ENCODE measurements at places on chromosomes 7 and 10.

GRCh38 chr10:84567133-84567532, 238.7 kb downstream of the CCSER2 start:
- H3K4me1 ChIP-seq = no peaks in the 10 kb centered on the region
- no peaks in the 10 kb centered on the region for H3K27me3 ChIP-seq
- no peak overlapping the region for H3K4me3 ChIP-seq
- H3K36me3 ChIP-seq = no peaks in the 10 kb centered on the region
- no peak for DNase-seq

DNA sequence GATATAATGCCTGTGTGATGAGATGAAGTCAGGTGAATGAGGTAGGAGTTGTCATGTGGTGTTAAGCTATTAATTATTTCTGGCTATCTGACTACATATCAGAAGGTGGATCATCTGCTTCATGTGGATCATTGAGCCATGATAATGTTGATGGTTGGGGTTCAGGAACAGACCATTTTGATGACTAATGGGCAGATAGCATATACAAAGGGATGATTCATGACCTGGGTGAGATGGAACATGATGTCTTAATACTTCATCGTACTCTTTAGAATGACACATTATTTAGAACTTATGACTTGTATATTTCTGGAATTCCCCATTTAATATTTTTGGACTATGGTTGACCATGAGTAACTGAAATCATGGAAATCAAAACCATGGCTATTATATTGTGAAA, 155.1 kb downstream of the OR13A1 start:
- H3K4me3 ChIP-seq = no peak overlapping the region
- peaks cover 6% of the 10 kb centered on the region for H3K4me1 ChIP-seq
- no peaks in the 10 kb centered on the region for H3K27me3 ChIP-seq
- H3K36me3 ChIP-seq = no peaks in the 10 kb centered on the region
- H3K27ac ChIP-seq = no peak overlapping the region

- no peak for DNase-seq
- no peaks in the 10 kb centered on the region for H3K4me1 ChIP-seq
- H3K4me3 ChIP-seq = no peak overlapping the region
- no peaks in the 10 kb centered on the region for H3K36me3 ChIP-seq
Measured at GRCh38 chr7:37480041-37481031, 31.7 kb upstream of the ELMO1 start.

- no peak overlapping the region for H3K27ac ChIP-seq
- H3K36me3 ChIP-seq = peaks cover 52% of the 10 kb centered on the region
- H3K4me1 ChIP-seq = no peaks in the 10 kb centered on the region
- H3K4me3 ChIP-seq = no peak overlapping the region
Measured at GRCh38 chr7:1004018-1004852, 21.3 kb downstream of the CYP2W1 start.

DNA sequence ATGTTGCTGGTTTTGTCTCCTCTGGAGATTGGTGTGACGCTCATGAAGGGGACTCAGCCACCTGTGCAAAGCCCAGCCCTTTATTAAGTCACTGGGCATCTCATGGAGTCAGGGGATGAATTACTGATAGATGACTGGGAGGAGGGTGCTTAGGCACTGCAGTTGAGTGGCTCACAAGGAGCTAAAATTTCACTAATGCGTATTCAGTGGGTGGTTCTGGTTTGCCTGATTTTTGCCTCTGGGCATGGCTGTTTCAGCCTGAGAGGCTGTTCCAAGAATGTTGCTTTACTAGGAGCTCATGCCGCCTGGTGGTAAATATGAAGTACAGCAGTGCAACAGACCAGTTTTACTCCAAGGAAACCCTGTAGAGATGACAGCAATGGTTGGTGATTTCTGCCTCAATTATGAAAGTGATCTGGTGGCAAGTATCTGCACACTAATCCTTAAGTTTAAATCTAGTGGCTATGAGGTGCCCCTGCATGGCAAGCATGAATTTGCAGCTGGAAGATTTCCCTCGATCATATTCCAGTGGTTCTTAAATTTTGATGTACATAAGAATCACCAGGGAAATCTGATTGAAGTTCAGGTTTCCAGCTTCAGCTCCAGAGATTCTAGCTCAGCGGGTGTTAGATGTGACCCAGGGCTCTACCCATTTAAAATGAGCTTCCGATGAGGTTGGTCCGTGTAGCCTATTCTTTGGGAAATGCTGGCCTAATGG, 19.9 kb downstream of the ACTA2 start:
- peak overlapping the region; percentile 88 for H3K27ac ChIP-seq
- H3K4me1 ChIP-seq = peaks cover 7% of the 10 kb centered on the region
- peaks cover 28% of the 10 kb centered on the region for H3K36me3 ChIP-seq
- no peaks in the 10 kb centered on the region for H3K27me3 ChIP-seq
- no peak overlapping the region for H3K4me3 ChIP-seq

DNA sequence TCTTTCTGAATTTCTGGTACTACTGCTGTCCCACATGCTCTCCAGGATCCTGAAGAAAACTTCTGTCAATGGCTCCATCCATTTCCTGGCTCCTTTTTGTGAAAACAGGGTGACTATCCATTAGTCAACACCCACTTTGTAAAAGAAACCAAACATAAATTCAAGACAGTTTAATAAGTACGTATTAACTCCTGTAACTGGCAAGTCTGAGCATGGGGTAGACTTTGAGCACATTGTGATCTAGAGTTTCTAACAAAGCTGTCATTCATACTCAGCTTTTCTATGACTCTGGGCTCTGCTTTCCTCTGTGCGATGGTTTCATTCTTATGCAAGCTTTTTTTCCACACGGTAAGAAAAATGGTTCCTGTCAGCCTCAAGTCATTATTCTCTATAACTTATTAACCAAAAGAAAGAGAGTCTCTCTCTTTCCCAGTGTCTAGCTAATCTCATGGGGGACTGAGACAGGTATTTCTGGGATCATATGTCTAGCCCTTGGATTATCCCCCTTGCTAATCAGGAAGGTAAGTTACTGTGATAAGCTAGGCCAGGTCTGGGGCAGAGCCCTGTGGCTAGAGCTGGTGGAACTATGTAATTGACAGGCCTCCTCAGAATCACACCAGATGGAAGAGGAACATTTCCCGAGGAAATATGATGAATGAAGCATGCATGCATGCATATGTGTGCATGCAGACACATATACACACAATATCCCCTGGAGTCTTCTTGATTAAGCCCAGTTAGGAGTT, 98.5 kb downstream of the GNAI1 start:
- H3K36me3 ChIP-seq = no peaks in the 10 kb centered on the region
- DNase-seq = no peak
- H3K4me3 ChIP-seq = no peak overlapping the region
- H3K4me1 ChIP-seq = no peaks in the 10 kb centered on the region
- H3K27me3 ChIP-seq = no peaks in the 10 kb centered on the region

DNA sequence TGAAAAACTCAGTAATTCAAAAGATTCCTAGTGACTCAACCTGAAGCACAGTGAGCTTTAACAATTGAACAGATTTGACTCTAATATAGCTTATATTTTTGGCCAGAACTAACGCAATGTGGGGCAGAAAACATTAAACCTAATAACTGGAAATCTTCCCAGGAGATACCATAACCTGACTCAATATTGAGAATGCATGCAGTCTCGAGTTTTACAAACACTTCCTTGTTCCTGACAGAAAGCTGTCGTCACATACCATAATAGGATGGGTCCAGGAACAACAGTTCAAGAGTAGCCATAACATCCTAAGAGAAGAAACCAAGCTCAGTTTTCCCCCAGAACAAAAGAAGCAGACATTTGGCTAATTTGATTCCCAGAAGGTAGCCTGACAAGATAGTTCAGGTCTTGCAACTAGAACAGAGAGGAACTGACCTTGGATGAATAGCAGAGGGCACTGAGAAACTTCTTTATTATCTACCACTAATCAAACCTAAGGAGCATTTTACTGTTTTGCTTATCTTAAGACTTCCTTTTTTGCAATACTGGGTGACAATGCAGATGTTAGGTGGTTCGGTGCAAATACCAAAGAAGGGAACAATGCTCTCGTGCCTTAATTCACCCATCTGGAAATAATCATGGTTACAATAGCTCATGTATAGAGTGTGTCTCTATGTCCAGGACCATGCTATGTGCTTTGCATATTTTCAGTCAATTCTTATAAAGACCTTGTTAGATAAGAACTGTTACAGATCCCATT, 38.6 kb upstream of the ACSL5 start:
- no peaks in the 10 kb centered on the region for H3K36me3 ChIP-seq
- DNase-seq = no peak
- no peaks in the 10 kb centered on the region for H3K4me1 ChIP-seq
- H3K27ac ChIP-seq = no peak overlapping the region
- no peaks in the 10 kb centered on the region for H3K27me3 ChIP-seq

- no peak overlapping the region for H3K4me3 ChIP-seq
- peaks cover 12% of the 10 kb centered on the region for H3K4me1 ChIP-seq
- no peaks in the 10 kb centered on the region for H3K27me3 ChIP-seq
- no peak for DNase-seq
- H3K27ac ChIP-seq = no peak overlapping the region
- H3K36me3 ChIP-seq = no peaks in the 10 kb centered on the region
Measured at GRCh38 chr7:47647181-47647917, 65.4 kb upstream of the TNS3 start.

- H3K4me3 ChIP-seq = peak overlapping the region; percentile 77
- peak; percentile 85 for DNase-seq
- H3K27me3 ChIP-seq = peaks cover 12% of the 10 kb centered on the region
- H3K27ac ChIP-seq = no peak overlapping the region
Measured at GRCh38 chr10:101569622-101570427, 18.2 kb downstream of the POLL start.

DNA sequence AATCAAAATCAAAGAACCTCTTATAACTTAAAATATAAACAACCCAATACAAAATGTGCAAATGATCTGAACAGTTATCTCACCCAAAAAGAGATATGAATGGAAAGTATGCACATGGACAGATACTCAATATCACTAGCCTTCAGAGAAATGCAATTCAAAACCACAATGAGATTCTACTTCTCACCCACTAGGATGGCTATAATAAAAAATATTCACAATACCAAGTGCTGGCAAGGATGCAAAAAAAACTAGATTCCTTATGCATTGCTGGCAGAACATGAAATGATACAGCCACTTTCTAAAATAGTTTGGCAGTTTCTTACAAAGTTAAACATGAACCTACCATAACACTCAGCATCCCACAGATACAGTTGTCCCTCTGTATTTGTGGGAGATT, 130.1 kb upstream of the LRRN3 start:
- H3K36me3 ChIP-seq = no peaks in the 10 kb centered on the region
- no peak overlapping the region for H3K27ac ChIP-seq
- no peak overlapping the region for H3K4me3 ChIP-seq
- no peaks in the 10 kb centered on the region for H3K27me3 ChIP-seq
- H3K4me1 ChIP-seq = no peaks in the 10 kb centered on the region
- DNase-seq = no peak

- DNase-seq = no peak
- no peaks in the 10 kb centered on the region for H3K36me3 ChIP-seq
- no peak overlapping the region for H3K27ac ChIP-seq
- no peaks in the 10 kb centered on the region for H3K4me1 ChIP-seq
- no peaks in the 10 kb centered on the region for H3K27me3 ChIP-seq
Measured at GRCh38 chr10:34169677-34170076, 645.4 kb downstream of the PARD3 start.

GRCh38 chr7:29748286-29749099, 57.8 kb upstream of the WIPF3 start:
- no peak overlapping the region for H3K4me3 ChIP-seq
- no peak for DNase-seq
- H3K27ac ChIP-seq = no peak overlapping the region
- no peaks in the 10 kb centered on the region for H3K4me1 ChIP-seq
- no peaks in the 10 kb centered on the region for H3K36me3 ChIP-seq
- no peaks in the 10 kb centered on the region for H3K27me3 ChIP-seq

DNA sequence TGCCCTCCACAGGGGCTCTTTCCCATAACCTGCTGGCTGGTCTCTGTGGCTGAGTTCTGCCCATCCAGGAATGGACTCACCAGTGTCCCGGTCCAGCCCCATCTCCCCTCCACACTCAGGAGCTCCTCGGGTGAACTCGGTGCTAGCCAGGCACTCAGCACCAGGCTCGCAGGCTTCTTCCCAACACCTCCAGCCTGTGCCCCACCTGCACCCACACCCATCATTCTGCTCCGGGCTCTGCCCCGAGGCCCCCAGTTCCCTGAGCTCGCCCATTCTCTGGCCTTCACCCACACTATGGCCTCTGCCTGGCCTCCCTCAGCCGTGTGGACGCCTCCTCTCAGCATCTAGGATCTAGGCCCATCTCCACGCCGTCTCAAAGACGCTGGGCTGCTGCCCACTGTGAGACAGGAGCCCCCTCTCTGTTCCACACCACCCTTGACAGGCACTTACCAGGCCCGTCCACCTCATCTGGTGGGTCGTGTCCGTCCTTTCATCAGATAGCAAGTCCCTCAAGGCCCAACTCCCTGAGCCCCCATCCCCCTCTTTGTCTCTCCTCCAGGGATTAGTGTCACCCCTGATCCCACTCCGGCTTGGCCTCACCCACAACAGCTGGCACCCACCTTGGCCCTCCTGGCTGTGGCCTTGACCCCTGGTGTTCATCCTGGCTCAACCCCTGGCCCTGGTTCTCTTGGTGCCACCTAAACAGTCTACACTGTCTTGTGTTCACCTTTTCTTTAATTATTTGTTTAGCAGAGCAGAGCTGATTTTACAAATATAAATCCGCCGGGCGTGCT, 76.0 kb upstream of the FAM20C start:
- no peaks in the 10 kb centered on the region for H3K27me3 ChIP-seq
- H3K4me1 ChIP-seq = no peaks in the 10 kb centered on the region
- DNase-seq = no peak
- no peak overlapping the region for H3K4me3 ChIP-seq
- H3K36me3 ChIP-seq = no peaks in the 10 kb centered on the region

GRCh38 chr7:129840757-129841156, 112.0 kb downstream of the UBE2H start:
- H3K36me3 ChIP-seq = no peaks in the 10 kb centered on the region
- DNase-seq = no peak
- no peaks in the 10 kb centered on the region for H3K27me3 ChIP-seq
- peak overlapping the region; percentile 54 for H3K27ac ChIP-seq
- H3K4me3 ChIP-seq = no peak overlapping the region

DNA sequence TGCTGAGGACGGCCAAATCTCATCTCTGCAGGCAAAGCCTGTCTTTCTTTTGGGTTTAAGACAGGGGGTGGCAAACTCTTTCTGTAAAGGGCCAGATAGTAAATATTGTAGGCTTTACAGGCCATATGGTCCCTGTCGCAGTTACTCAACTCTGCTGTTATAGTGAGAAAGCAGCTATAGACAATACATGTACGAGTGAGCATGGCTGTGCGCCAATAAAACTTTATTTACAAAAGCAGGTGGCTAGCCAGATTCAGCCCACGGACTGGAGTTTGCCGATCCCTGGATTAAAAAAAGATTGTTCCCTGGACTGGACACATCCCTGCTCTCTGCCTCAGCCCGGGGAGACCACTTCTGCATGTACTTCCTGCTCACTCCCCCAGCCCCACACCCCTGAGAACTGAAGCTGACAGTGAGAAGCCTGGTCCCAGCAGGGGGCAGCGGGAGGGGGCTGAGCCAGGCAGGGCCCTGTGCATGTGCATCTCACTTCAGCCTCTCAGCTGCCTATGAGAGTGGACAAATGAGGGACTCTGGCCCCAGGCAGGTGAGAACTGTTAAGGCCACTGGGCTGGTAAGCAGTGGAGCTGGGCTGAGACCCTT, 392.4 kb downstream of the PLXNA4 start:
- H3K4me3 ChIP-seq = no peak overlapping the region
- H3K4me1 ChIP-seq = no peaks in the 10 kb centered on the region
- H3K27ac ChIP-seq = no peak overlapping the region
- H3K27me3 ChIP-seq = no peaks in the 10 kb centered on the region

All from ascending aorta (tissue), 2 donors.